IMR-90 (cell line): ENCODE measurements at places on chromosomes 6 and 20. TPM values are rescaled to one million over a fixed set of nuclear protein-coding genes. Genes with fewer than 3 reads are reported as not detected.

The HSPA12B gene
- not detected in 2 replicates for total RNA-seq

- DNase-seq: no peak
Measured at GRCh38 chr20:62566266-62566665, 76.0 kb upstream of the SLCO4A1 start.

DNA sequence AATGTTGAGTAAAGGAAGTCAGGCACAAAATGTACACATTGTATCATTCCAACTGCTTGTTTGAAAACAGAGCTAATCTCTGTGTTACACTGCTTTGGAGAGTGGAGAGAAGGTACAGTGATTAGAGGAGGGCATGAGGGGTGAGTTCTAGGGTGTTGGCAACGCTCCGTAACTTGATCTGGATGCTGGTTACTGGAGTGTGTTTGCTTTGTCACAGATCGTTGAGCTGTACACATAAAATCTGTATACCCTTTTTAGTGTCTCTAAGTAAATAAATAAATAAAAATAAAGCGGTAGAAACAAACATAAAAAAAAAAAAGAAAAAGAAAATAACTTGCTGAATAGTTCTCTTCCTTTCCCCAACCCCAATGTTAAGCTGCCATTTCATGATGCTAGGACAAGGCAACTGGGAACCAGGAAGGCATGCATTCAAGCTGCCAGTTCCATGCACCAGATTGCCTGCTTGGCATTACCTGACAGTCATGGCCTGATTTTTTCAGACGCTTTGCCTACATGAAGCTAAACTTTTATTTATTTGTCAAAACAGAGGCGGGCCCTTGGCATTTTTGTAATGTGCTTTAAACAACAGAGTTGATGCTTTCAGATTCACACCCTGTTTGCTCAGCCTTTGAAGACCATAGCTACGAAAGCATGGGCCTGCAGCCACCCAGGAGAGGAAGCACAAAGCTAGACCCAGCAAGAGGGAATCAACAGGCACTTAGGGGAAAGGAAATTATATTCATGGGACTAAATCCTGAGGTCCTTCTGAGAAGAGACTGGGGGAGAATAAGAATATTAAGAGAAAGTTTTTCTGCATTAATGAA is 21.2 kb downstream of the TNFRSF21 start:
- no peak for DNase-seq

DNA sequence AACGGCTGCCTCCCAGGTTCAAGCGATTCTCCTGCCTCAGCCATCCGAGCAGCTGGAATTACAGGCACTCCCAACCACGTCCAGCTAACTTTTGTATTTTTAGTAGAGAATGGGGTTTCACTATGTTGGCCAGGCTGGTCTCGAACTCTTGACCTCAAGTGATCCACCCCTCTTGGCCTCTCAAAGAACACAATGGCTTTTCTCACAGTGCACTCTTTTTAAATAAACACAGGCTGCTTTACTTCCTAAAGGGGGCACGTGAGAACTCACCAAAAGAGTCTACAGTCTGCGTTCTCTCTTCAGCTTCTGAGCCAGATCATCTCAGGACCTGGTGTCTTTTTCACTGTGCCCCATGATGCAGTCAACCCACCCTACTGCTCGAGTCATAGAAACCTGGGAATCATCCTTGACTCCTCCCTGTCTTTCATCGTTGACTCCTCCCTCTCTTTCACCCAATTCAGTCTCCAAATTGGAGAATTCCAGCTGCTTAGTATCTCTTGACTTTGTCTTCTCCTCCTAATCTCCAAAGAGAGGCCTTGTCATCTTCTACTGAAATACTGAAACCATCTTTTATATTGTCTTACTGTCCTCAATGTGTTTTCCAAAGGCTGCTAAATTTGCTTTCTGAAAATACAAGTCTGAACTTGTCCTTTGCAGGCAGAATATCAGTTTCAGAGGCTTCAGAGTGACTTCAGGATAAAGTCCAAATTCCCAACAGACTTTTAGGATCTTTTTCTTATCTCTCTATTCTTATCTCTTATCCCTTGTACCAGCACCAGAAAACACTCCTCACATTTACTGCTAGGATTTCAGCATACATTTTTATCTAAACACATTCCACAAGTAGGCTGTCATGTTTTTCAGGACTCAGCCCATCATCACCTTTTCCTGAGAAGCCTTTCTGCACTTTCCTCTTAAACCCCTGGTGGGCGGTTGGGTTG is 323.4 kb downstream of the SYNE1 start:
- DNase-seq: peak; percentile 85

The UBE2V1 gene
- total RNA-seq: 20.1 and 41.4 TPM in 2 replicates
